GM12892 (cell line): ENCODE measurements at places on chromosomes 5 and 9.

DNA sequence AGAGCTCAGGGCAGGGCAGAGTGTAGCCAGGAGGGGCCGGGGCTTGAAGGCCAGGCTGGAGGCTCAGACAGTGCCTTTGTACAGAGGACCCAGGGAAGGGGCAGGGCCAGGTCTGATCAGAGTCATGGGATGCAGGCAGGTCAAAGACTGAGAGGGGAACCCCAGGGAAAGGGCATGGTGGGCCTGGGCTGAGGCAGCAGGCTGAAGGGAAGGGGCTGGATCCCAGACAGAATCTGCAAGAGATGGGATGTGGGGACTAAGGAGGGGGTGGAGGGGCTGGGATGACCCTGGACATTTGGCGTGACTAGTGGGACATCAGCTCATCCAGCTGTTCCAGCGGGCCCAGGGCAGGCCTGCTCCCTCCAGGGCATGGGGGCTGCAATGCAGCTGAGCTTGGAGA lies 15.5 kb upstream of the MRNIP start:
- DNase-seq, result no peak

GRCh38 chr5:79495311-79495710 lies 18.6 kb downstream of the HOMER1 start:
- DNase-seq, result no peak

- DNase-seq, result no peak
Measured at GRCh38 chr9:37549527-37549926, 26.7 kb downstream of the FBXO10 start.

DNA sequence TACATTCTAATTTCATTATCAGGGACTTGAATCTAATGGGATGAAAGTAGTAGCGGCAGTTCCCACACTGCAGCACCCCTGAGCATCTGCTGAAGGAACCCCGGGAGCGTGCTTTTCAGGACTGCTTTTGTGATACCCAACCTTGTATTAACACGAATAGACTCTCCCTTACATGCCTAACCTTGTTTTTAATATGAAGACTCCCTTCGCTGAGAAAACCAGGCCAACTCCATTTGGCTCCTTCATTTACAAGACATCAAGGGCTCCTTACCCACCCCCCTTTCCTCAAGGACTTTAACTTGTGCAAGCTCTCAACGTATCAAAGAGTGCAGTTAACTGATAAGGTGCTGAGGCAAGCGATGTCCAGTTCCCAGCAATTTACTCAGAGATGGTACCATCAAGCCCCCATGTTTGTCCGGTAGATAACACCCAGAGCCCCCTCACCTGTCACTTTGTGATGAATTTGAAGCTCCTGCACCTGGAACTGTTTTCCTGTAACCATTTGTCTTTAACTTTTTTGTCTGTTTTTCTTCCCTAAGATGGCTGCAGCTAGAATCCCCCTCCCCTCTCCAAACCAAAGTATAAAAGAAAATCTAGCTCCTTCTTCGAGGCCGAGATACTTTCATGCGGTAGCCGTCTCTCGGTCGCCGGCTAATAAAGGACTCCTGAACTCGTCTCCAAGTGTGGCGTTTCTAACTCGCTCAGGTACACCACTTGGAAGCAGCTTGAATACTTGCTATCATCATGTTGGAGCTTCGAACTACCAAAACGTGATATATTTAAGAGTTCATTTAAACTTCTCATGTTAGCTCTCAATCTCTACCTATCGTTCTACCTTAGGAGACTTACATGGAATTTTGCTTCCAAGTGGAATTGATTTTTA lies 10.7 kb downstream of the HNRNPH1 start:
- no peak for DNase-seq

DNA sequence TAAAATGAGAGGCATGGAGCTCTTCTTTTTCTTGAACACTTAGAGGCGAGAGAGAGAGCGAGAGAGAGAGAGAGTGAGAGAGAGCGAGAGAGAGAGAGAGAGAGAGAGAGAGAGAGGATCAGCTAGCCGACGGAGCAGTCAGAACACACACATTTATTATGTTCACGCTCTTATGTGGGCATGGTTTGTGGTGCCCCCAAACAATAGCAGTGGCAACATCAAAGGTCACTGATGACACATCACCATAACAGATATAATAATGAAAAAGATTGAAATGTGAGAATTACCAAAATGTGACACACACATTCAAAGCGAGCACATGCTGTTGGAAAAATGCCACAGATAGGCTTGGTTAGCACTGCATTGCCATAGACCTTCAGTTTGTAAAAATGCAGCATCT lies 116.1 kb downstream of the KDM4C start:
- DNase-seq, result no peak

- no peak for DNase-seq
Measured at GRCh38 chr5:92795633-92796032, 785.4 kb downstream of the NR2F1-AS1 start.

DNA sequence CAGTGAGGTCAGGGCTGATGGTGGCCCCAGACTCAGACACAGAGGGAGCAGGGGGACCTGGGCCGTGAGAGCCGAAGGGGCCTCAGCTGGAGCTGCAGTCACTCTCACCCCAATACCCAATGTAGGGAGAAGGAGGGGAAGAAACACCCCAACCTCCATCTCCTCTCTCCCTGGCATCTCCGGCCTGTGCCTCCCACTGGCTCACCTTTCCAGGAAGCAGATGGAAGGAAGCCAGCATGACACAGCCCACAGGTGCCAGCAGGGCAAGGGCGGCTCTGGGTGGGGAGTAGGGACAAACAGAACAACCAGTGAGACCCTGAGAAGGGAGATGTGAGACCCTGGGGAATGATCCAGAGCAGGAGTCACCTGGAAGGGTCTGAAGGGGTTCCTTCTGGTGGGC lies 3.0 kb upstream of the CRB2 start:
- DNase-seq, result no peak

DNA sequence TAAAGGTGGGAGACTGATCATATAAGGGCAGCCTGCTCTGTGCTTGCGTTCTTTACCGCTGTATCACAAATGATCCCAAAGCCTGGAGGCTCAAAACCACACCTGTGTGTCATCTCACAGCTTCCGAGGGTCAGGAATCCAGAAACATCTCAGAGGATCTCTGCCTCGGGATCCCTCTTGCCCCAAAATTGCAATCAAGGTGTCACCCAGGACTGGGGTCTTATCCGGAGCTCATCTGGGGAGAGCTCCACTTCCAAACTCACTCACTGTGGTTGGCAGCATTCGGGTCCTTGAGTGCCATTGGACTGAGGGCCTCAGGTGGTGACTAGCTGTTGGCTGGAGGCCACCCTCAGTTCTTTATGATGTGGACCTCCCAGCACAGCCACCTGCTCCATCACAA lies 26.7 kb upstream of the FCN2 start:
- peak; percentile 10 for DNase-seq

- no peak for DNase-seq
Measured at GRCh38 chr9:127396253-127396807, 639 bp upstream of the SLC2A8 start.

DNA sequence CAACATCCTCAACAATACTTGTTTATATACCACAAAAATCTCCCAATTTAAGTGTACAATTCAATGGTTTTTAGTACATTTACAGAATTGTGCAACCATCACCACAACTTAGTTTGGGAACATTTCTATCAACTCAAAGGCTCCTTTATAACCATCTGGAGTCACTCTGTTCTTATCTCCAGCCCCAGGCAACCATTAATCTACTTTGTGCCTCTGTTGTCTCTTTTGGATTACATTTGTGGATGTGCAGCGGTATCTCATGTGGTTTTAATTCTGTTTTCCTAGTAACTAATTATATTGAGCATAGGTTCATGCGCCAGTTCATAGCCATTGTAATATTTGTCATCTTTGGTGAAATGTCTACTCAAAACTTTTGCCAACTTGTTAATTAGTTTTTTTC lies 14.4 kb downstream of the ADAMTS19 start:
- no peak for DNase-seq

- DNase-seq, result no peak
Measured at GRCh38 chr9:98793031-98793430, 3.3 kb downstream of the ANKS6 start.

GRCh38 chr5:171207256-171207847 lies 101.7 kb upstream of the TLX3 start:
- no peak for DNase-seq

DNA sequence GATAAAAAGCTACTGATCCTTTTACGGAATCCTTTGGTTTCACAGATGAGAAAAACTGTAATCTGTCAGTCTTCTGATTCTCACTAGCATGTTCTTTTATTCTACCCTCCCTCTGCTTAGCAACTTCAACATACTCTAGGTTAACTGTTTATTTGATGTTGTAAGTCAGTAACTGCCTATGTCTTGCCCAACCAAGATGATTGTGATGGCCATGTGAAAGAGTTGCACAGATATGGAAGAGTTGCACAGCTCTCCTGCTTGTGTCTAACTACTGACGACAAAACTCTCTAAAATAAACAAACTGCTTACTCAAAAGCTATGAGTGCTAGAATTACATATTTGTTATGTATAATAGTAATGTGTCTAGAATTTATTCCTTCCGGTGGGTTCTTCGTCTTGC lies 227.3 kb upstream of the DAB2 start:
- DNase-seq, result no peak

- DNase-seq, result no peak
Measured at GRCh38 chr9:127960410-127961154, 20.2 kb downstream of the EEIG1 start.

- no peak for DNase-seq
Measured at GRCh38 chr5:167122267-167122666, 1169.2 kb upstream of the WWC1 start.

DNA sequence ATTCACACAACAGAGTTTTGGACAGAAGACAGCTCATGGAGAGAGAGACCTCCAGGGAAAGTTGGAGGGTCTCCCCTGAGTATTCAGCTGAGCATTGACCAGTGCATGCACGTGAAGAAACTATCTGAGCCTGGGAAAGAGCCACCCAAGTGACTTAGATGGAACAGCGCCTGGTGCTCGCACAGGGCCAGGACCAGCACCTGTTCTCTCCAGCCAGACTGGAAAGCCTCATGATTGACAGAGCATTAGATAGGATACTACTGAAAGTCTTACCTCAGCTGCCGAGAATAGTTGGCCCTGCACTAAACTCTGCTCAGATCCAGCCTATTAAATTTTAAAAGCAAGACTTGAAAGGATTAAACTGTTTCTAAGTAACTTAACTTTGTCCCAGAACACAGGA lies 28.3 kb upstream of the NEURL1B start:
- no peak for DNase-seq

GRCh38 chr9:117286245-117286644 lies 128.6 kb downstream of the ASTN2 start:
- no peak for DNase-seq

GRCh38 chr9:114754581-114754980 lies 51.3 kb downstream of the TNFSF15 start:
- no peak for DNase-seq

GRCh38 chr5:89036704-89037489 lies 153.9 kb upstream of the MEF2C start:
- DNase-seq, result no peak

GRCh38 chr9:105237246-105237645 lies 7.2 kb upstream of the SLC44A1 start:
- DNase-seq, result no peak

GRCh38 chr5:142017832-142018427 lies 5.1 kb upstream of the GNPDA1 start:
- DNase-seq, result no peak

DNA sequence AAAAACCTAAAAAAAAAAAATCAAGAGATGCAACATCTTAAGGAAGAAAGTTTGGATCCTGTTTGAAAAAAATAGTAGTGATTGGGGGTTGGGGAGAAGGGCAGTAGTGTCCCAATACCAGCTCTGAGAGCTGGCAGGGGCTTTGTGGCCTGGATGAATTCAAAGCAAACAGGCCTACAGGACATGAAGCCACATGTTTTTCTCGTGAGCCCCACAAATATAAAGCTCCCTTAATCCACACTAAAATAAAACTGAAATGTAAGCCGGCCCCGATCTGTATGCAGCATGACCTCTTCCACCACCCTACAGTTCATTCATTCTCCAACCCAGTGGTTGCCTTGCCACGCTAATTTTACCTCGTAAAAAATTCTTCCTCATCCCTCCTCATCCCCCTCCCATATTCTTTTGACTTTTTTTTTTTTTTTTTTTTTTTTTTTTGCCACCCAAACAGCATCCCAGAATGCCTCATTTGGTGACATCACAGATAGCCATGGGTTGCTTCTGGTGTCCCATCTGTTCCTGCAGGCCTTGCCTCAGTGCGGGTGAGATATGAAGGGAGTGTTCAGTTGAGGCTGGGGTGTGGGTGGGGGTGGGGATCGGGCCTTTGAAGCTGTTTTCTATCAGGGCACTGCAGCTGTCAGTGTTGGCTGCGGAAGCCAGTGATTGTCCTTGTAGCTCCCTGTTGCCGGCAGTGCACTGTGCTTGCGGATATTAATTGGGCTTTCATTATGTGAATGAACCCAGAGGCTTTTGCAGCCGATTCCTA lies 81.6 kb upstream of the NFIB start:
- DNase-seq, result no peak

- DNase-seq, result no peak
Measured at GRCh38 chr9:87950765-87951488, 23.4 kb downstream of the CDK20 start.
